ENCODE measurements at places on chromosomes 2 and 18.

DNA sequence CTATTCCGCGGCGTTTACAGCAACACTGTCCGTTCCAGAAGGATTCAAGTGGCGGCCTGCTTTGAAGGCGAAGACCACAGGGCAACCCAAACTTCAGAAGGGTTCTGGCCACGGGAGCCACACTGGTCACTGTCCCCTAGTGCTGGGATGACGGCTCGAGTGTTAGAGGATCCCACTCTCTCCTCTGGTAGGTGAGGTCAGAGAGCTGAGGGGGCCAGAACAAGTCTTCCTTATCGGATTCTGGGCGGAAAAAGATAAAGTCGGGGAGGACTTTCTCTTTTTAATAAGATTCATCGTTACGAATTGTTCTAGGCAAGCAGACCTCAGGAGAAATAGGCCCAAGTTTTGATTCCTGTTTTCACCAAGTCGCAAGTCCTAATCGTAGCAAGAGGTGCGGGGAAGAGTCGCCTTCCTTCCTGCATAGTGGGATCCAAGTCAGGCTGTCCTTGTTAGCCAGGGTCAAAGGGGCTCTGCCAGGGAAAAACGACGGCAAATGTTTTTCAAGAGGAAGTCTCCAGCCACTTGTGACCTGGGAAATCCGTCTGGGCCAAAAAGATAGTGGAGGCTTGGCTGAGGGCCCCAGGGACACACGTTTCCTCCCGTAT, 864 bp upstream of the MYL12A start:
- DNase-seq = no peak

- no peak for DNase-seq
Observed at GRCh38 chr2:71892896-71893295, 254.8 kb downstream of the CYP26B1 start.

DNA sequence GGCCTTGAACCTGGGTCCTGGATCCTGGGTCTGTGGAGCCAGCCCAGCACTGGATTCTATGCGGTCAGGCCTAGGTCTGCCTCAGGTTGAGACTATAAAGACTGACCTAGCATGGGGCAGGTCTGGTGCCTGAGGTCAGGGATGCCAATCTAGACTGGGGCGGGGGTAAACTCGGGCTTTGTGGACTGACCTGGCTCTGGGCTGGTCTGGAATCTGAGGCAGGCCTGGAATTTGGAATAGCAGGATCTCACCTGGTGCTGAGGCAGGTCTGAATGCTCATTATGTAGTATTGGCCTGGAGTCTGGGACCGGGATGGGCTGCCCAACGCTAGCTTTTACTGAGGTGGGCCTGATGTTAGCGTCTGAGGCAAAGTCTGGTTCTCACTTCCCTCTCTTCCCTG, 256.0 kb downstream of the KIAA1328 start:
- no peak for DNase-seq

DNA sequence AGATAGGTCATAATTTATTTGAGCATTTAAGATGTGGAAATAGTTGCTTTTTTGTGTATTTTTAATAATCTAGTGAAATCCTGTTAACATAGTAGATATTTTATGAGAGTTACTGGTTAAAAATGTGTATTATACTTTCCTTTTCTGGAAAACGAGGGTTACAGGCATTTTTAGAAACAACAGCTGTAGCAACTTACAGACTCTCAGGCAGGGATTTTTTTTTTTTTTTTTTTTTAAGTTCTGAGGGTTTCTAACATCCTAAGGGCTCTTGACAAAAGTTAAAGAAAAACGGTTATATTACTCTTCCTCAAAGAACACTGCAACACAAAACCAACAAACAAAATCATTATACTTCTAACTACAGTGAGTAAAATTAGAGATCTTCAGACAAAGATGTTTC, 205.9 kb downstream of the ACKR3 start:
- DNase-seq = no peak

DNA sequence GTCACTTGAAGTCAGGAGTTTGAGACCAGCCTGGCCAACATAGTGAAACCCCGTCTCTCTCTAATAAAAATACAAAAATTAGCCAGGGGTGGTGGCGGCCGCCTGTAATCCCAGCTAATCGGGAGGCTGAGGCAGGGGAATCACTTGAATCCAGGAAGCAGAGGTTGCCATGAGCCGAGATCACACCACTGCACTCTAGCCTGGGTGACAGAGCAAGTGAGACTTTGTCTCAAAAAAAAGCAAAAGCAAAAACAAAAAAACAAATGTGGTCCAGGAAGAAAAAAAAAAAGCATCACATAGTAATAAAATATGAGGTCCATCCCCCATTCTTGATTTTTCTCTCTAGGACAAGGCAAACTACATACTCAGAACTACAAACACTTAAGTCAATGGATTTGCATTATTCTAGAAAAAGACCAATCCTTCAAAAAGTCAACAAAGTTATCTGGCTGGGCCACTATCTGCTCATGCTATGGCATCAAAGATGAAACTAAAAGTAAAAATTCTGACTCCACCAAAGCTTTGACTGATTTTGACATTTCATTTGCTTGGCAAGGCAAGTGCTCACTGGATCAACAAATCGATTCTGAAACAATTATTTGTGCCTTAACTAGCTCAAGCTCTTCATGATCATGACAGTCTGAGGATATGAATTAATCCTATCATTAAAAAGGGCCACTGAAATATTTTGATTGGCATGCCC, 28.4 kb downstream of the MEX3C start:
- no peak for DNase-seq

GRCh38 chr2:207046724-207047123, 107.4 kb downstream of the CPO start:
- DNase-seq = no peak

- no peak for DNase-seq
Observed at GRCh38 chr18:10197097-10197496, 257.3 kb upstream of the APCDD1 start.

DNA sequence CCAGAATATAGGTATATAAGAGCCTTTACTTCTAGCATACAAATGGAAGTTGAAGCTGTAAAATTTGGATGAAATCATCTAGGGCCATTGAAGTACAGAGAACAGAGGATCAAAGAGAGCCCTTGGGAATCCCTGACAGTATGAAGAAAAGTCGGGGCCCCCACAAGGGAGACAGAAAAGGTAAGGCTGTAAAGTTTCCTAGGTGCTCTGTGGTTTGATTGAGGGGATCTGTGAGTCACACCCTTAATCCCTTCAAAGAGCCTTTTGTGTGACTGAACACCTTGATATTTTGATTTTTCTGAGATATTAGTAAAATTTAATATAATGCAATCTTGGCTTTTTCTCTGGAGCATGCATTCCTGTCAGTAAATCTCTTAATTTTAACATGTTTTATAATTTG, 961.7 kb upstream of the TMEFF2 start:
- no peak for DNase-seq

- no peak for DNase-seq
Observed at GRCh38 chr18:23998018-23998417, 16.5 kb upstream of the TTC39C start.

- no peak for DNase-seq
Observed at GRCh38 chr2:200352636-200353035, 46.1 kb downstream of the SPATS2L start.

GRCh38 chr2:127139766-127140165, 32.8 kb upstream of the BIN1 start:
- no peak for DNase-seq

GRCh38 chr2:64105670-64106461, 38.4 kb downstream of the PELI1 start:
- no peak for DNase-seq

GRCh38 chr18:76410033-76410432, 85.0 kb downstream of the ZNF516 start:
- no peak for DNase-seq

GRCh38 chr2:158999458-158999857, 31.0 kb downstream of the TANC1 start:
- no peak for DNase-seq

- DNase-seq = no peak
Observed at GRCh38 chr2:145356056-145356455, 836.1 kb upstream of the ZEB2 start.

GRCh38 chr2:105794926-105795574, 50.3 kb downstream of the NCK2 start:
- DNase-seq = no peak

All from activated naive CD4-positive, alpha-beta T cell (primary cell).